Suprapubic skin (tissue), 4 donors: ENCODE measurements at places on chromosomes 6 and 20.
A peak's percentile ranks its signal among the peaks of the same experiment; 100 is the strongest.

GRCh38 chr20:9739991-9740390, 98.9 kb downstream of the PAK5 start:
- DNase-seq, result no peak

- no peak for DNase-seq
Measured at GRCh38 chr6:119187596-119187995, 109.1 kb upstream of the FAM184A start.

DNA sequence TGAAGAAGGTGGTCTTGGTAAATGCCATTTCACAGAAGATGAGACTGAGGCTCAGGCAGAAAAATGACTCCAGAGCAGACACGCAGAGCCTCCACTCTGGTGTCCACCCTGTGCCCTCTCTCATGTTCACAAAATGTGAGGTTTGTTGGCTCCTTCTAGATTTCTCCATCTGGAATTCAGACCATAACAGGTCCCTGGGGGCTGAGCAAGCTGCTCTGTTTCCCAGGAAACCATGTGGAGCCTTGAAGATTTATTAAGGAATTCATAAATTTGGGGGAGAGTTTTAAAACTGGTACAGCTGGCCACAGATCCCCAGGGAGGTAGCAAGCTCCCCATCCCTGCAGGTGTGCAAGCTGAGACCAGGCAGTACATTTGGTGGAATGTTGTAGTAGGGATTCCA, 38.8 kb upstream of the SIRPA start:
- DNase-seq, result no peak

- DNase-seq, result peak; percentile 54
Measured at GRCh38 chr20:44038681-44039123, 124.0 kb downstream of the TOX2 start.
